ENCODE measurements at places on chromosomes 6 and 20.

DNA sequence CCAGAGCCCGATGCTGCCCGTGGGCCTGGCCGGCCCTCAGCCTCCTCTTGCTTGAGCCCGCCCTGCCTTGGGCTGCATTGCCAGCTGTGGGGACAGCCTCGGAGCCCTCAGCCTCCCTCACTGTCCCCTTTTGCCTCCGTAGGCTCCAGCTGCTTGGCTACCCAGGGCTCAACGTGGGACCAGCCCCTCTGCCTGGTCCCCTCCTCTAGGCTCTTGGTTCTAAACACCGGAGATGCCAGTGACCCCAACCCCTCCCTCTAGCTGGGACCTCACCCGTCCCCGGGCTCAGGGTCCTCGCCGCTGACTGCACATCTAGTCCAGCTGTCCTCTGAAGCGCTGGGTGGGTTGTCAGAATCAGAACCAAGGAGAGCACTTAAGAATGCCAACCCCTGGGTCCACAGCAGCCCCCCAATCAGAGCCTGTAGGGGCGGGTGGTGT is 345.2 kb downstream of the ZFAND3 start:
- no peak for DNase-seq

GRCh38 chr20:45495501-45495941 is 19.9 kb downstream of the SPINT3 start:
- DNase-seq = no peak

- no peak for DNase-seq
Observed at GRCh38 chr6:142301651-142302391, at the start of gene ADGRG6. ADGRG6 (plus strand) TSS chr6:142302007; CDS start chr6:142302330, 323 bp downstream.

- DNase-seq = no peak
Observed at GRCh38 chr6:159464816-159465215, 228.2 kb downstream of the SOD2 start.

- no peak for DNase-seq
Observed at GRCh38 chr6:57173886-57174510, 1.9 kb downstream of the BAG2 start.

GRCh38 chr20:40506537-40506939 is 182.5 kb downstream of the MAFB start:
- DNase-seq = no peak

GRCh38 chr20:61671559-61671958 is 394.1 kb downstream of the TAF4 start:
- no peak for DNase-seq

- DNase-seq = no peak
Observed at GRCh38 chr20:32634041-32634805, 39.5 kb downstream of the C20orf203 start.

DNA sequence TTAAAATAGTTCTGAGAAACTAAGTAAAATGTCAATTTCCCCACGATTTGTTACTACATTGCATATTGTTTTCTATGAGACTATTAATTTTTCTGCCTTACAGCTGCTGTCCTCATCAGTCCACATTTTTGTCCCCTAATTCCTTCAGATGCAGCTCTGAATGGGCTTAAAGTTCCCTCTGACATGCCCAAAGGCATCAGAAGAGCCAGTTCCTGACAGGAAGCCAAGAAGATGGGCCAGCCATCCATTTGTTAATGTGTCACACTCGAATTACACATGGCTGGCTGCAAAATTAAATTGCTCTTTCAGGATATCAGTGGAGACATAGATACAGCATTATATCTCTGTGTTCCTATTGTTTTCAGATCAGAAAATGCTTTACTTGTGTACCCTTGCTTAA is 1223.0 kb downstream of the EPHA7 start:
- DNase-seq = no peak

GRCh38 chr20:48623906-48624265 is 203.9 kb downstream of the PREX1 start:
- no peak for DNase-seq

DNA sequence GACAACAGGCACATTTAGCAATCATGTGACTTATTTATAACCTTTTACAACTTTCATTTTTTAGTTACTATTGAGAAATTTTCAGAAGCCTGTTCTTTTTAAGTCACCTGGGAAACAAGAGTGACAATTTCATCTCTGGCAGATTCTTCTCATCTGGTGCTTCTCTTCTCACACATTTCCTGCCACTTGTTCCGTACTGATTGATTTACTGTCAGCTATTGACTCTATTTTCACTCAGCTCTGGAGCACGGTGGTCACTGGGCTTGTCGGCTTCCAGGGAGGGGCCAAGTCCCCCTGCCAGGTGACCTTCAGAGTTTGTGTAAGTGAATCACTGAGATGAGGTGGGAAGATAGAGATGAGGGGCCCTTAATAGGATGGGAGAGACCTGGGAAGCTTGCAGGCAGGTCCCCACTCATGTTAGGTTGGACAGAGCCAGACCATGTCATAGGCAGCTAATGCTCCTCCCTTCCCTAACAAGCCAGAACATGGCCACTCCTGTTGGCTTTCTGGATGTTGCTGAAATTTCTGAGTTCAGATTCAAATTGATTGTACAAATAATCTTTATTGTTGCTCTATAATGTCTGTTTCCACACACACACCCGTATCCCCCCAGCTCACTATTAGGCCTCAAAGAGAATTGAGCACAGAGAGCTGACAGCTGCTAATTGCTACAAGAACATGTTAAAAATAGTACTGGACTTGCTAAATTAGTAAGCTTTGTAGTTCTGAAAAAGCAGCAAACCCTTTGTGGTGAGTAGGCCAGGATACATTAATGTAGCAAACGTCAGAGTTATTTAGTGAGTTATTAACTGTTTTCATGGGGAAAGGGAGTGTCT is 13.3 kb downstream of the DUSP22 start:
- DNase-seq = no peak

DNA sequence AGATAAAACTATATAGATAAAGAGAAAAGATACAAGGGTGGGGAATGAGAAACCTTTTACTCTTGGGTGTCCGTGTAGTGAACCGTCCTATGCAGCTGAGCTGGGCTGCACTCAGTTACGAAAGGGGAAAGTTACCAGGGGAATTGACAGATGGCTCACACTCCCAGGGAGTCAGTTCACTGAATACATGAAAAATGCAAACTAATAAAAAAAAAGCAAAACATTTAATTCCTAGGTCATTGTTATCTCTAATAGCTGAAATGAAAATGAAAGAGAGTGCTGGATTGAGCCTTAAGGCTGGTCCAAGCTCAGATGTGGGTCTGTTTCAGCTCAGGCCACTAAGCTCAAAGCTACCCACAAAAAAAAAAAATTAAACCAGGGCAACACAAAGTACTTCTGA is 138.0 kb downstream of the THBS2 start:
- no peak for DNase-seq
